ENCODE measurements at places on chromosomes 7 and 10.

GRCh38 chr7:68524126-68524525, 1074.1 kb upstream of the AUTS2 start:
- DNase-seq, result no peak

GRCh38 chr7:133654547-133654946, 401.7 kb downstream of the EXOC4 start:
- no peak for DNase-seq

- no peak for DNase-seq
Observed at GRCh38 chr10:16777473-16778370, 39.5 kb downstream of the RSU1 start.

- DNase-seq, result no peak
Observed at GRCh38 chr10:95795602-95796001, 39.6 kb downstream of the ENTPD1 start.

DNA sequence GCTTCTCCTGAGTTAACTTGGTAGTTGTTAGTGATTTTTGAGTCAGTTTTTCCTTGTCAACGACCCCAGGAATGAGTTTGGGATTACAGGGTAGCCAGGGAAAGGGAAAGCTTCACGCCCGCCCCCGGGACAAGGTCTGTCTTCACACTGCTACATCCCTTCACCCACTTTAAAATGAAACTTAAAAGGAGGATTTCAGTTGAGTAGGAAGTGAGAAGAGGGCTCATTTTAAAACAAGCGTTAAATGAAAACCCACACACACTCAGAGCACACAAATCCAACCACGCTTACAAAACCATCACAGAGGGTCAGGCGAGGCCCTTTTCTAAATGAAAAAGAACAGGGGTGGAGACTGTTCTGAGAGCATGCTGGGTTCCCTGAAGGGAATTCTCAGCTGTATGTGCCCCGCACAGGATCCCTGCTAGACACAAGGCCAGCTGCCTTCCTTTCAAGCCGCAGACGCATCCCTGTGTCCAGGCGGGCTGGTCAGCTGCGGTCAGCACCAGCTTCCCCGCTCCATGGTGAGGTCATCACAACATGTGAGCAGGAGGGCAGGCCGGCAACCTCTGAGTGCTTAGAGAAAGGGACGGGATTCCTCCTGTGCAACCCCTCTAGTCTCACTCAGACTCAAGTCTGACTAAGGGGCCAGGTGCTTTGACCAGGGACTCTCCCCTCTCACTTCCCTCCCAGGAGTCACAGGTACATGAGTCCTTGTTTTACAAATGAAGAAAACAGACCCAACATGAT, 111.8 kb downstream of the EGFR start:
- no peak for DNase-seq

GRCh38 chr10:5620223-5620721, 46.1 kb downstream of the ASB13 start:
- no peak for DNase-seq
